ENCODE measurements at places on chromosomes 16 and 17. TPM values are rescaled to one million over a fixed set of nuclear protein-coding genes. Genes with fewer than 3 reads are reported as not detected.

The SRCIN1 gene
- not detected for total RNA-seq

DNA sequence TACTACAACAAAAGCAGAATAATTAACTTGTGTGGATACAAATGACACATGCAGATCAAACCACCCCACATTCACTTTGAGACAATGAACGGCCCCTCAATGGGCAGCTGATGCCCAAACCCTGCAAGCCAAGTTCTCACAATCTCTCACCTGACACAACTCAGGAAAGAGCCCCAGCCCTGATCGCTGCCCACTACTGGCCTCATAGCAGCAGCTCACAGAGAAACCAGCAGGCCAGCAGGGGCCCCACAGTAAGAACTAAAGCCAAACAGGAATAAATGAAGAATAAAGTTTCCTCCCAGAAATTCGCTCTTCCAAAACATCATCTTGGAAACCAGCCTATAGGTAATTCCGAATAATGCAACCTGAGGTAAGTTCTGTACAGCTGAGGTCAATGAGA lies 7.7 kb downstream of the AKTIP start:
- no peak for DNase-seq

DNA sequence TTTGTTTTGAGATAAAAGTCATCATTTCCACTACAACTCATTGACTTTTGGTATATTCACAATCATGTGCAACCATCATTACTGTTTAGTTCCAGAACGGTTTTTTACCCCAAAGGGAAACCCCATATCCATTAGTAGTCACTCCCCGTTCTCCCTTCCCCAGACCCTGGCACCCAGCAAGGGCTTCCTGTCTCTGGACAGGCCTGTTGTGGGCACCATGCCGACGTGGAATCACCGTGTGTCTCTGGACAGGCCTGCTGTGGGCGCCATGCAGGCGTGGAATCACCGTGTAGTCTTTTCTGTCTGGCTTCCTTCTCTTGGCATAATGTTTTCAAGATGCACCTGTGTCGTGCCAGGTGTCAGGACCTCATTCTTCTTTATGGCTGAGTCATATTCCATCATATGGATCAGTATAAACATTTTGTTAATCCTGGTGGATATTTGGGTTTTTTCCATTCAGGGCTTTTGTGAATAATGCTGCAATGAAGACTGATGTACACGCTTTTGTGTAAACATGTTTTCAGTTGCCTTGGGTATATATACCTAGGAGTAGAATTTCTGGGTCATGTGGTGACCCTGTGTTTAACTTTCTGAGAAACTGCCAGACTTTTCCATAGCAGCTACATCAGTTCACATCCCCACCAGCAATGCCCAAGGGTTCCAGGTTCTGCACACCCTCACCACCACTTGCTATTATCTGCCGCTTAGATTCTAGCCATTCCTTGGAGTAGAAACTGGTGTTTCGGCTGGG lies 19.1 kb downstream of the ENDOV start:
- no peak for DNase-seq

DNA sequence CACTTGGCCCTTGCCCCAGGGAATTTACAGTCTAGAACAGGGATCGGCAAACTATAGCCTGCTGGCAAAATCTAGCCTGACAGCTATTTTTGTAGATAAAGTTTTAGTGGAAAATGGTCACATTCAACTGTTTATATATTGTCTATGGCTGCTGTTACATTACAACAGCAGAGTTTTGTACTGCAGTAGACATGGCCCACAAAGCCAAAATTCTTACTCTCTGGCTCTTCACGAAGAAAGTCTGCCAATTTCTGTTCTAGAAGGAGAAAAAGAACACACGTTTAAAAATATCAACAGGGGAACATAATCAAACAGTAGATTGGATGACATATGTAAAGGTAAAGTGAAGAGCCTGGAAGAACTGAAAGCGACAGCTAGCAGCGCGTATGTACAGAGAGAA lies 33.2 kb upstream of the CCDC182 start:
- no peak for DNase-seq

GRCh38 chr16:1119766-1120576 lies 23.9 kb upstream of the C1QTNF8 start:
- peak; percentile 83 for DNase-seq

GRCh38 chr17:73942703-73943415 lies 260.6 kb upstream of the RPL38 start:
- no peak for DNase-seq

DNA sequence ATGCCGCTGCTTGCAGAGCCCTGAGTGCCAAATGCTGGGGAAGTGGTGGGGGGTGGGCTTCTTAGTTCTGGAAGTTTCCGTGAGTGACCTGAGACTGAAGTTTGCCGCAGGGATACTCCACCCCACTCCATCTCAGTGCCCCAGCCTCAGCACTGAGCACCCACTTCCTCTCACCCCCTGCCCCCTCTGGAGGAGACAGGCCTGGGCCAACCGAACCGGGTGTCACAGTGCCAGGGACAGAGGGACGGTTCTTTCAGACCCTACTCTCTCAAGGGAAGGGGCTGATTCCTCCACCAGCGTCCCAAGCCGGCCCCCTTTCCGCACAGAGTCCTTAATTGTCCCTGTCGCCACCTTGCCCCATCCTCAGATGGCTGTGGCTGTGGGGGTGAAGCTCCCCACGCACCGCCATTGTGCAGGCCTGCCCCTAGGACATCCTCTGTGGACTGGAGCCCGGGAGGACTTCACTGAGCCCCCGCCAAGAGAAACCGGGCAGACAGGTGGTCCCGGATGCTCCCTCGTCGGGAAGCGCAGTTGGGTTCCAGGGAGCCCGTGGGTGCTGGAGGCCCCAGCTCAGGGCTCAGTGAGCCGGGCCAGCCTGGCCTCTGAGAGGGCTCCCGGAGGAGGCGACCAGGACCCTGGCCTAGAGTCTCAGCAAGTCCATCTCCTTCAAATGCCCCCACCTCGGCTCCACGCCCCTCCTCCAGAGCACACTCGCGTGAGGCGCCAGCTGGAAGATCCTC lies 1.6 kb upstream of the KREMEN2 start:
- peak; percentile 52 for DNase-seq

GRCh38 chr16:71726476-71727315 lies 2.2 kb upstream of the PHLPP2 start:
- peak; percentile 12 for DNase-seq

Data from SJCRH30 (cell line).